ENCODE measurements at places on chromosomes 3 and 15.

- no peak for DNase-seq
These were observed 313.2 kb downstream of the POLQ start for GRCh38 chr3:121232309-121233225.

DNA sequence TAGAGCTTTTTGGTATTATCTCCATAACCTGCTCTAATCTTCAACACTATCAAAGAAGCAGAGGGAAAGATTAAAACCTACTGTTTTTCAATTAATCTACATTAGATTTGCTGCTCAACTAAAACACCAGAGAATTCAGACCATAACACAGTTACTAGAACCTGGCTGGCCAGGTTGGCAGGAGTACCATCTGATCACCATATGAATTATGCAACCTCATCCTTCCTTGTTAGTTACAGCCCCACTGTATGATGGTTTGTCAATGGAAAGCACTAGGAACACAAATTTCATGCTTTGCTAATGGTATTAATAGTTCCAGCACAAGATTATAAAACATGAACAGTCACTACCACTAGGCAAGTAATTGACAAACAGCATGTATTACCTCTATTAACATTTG lies 5.8 kb downstream of the NPHP3 start:
- DNase-seq, result no peak

DNA sequence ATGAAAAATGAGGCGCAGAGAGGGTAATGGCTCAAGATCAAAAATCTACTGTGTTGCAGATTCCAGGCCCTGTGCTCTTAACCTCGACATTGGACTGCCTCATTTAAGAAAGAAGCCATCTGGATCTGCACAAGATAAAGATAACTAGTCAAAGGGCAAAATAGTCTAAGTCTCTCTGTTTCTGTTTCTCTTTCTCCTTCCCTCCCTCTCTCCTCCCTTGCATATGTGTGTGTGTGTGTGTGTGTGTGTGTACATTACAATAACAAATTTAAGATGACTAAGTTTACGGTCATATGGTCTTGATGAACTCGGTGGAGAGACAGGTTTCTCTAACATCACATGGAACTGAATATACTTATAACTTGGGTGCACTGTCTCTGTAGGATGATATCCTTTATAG lies 69.2 kb downstream of the MEIS2 start:
- no peak for DNase-seq

GRCh38 chr3:42502429-42503250 lies at the start of gene VIPR1:
Gene VIPR1 (plus strand): TSS chr3:42502643. CDS start chr3:42502736, 93 bp downstream.
- DNase-seq, result peak; percentile 72

DNA sequence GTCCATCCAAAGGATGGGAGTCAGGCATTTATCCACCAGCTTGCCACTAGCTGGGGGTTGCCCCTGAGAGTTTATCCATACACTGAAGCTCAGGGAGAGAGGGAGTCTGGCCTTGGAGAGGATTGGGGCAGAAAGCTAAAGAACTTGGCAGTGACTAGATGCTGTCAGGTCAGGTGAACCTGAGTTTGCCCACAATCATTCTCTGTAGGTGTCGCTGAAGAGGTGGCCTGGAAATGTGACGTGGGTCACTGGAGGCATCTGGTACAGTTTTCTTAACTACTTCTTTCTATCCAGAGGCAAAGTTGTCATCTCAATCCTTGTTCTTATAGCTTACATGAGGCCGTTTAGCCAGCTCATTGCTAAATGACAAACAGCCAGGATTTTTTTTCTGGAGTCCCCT lies 298.0 kb upstream of the CTNNB1 start:
- no peak for DNase-seq

DNA sequence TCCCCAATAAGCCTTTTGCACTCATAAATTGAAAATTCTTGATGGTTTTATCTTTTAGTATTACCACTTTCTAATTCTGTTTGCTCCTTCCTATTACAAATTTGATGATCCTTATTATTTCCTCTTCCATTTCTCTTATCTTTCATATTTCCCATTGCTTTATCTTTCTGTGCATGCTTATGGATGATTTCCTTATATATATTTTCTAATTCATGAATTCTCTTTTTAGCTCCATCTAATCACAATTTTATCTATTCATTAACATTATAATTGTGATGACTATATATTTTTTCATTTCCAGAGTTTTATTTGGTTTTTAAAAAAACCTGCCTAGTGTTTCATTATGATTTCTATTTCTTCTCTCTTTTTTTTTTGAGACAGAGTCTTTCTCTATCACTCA lies 17.9 kb downstream of the FOXL2NB start:
- DNase-seq, result no peak

DNA sequence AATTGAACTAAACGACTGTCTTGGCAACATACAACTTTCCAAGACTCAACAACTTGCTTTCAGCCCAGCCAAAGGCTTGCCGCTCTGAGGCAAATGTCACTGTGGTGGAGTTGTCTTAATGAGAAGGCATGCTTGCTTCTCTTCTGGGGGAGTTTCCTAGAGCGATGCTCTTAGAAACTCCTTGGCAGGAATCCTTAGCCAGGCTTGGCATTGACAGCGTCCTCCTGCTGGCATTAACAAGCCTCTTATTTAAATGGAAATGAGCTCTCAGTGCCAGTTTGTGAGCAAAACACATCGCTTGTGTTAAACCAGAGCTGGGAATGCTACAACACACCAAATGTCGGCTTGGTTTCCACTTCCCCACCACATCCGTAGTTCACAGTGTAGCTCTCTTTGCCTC lies 265.5 kb upstream of the TPRG1 start:
- no peak for DNase-seq

DNA sequence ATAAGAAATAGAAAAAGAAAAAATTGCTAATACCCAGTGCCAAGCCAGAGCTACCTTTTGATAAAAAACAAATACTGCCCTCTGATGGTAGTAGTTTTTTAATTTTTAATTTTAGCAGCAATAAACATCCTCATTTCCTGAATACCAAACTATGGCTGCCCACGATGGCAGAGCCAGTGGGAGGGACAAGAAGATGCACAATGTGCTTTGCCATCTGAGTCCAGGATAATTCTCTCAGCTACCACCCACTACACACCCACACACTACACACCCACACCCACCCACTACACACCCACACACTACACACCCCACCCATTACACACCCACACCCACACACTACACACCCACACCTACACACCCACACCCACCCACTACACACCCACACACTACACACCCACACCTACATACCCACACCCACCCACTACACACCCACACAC lies 17.8 kb downstream of the CEP19 start:
- no peak for DNase-seq

GRCh38 chr15:40389824-40390595 lies 7.5 kb downstream of the KNSTRN start:
- no peak for DNase-seq

GRCh38 chr3:27521179-27521871 lies 37.1 kb upstream of the SLC4A7 start:
- no peak for DNase-seq

DNA sequence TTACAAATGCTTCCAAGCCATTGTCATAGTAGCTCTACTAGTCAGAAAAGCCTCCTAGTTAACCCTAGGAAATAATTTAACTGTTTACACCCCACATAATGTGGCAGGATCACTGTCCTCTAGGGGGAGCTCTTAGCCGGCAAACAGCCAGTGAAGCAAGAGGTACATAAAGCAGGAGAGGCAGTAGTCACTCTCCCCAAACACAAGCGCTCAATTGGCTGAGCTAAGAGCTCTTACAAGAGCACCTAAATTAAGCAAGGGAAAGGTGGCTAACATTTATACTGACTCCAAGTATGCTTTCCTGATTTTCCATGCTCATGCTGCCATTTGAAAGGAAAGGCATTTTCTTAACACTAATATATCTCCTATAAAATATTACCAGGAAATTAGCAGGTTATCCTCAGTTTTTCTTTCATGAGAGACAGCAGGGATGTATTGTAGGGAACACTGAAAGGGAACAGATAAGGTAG lies 37.6 kb downstream of the NCEH1 start:
- no peak for DNase-seq

- no peak for DNase-seq
These were observed 66.6 kb upstream of the UMPS start for GRCh38 chr3:124663690-124664089.

DNA sequence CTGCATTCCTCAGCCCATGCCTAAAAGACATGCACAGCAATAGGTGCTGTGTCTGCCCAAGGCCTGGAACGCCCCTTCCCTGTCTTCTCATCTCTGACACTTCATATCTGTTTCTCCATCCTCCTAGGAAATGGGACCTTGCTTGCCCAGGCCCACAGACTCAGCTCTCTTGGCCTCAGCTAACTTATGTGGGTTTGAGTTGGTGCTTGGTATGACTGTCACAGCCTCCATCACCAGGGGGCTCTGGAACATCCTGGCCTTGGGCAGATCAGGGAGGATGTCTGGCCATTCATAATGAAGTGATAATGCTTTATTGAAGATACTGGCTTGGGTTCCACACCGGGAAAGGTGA lies 156.7 kb upstream of the SMAD3 start:
- no peak for DNase-seq

- no peak for DNase-seq
These were observed 26.1 kb downstream of the LOXL1 start for GRCh38 chr15:73952171-73952912.

DNA sequence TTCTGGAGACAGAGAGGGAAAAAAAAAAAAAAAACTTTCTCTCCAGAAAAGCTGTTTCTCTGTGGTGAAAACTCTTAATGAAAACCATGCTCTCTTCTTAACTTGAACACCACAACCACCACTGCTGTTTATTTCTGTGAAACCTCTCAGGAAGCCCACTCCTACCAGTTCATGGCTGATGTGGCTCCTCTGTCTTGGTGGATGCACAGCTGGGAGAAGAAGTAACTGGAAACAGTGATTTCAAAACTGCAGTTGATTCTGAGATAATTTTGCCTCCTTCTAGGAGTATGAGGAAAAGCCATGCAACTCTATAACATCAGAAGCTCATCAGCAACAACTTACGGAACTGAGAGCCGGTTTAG lies 40.2 kb upstream of the PYGO1 start:
- no peak for DNase-seq

- no peak for DNase-seq
These were observed 553.1 kb upstream of the PPP2R3A start for GRCh38 chr3:135412475-135412874.

DNA sequence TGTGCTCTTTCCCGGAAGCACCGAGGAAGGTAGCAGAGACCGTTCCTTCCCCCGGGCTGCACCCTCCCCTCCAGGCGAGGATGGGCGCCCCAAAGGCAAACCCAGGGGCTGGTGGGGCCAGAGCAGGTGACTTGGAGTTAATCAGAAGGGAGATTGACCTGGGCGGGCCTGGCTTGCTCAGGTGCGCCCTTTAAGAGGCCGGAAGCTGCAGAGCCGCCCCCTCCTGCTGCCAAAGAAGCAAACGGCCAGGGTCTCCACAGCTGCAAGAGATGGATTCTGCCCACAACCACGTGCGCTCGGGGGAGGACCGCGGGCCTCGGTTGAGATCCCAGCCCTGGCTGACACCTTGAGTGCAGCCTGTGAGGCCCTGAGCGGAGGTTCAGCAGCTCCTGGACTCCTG lies 218.2 kb upstream of the NAALADL2 start:
- no peak for DNase-seq

- DNase-seq, result peak; percentile 33
These were observed 1.2 kb downstream of the MEX3B start for GRCh38 chr15:82044373-82045178.

- DNase-seq, result peak; percentile 51
These were observed at the start of gene DALRD3 for GRCh38 chr3:49017971-49018706. Gene DALRD3 (minus strand): TSS chr3:49018580. CDS start chr3:49018564, 16 bp downstream.

DNA sequence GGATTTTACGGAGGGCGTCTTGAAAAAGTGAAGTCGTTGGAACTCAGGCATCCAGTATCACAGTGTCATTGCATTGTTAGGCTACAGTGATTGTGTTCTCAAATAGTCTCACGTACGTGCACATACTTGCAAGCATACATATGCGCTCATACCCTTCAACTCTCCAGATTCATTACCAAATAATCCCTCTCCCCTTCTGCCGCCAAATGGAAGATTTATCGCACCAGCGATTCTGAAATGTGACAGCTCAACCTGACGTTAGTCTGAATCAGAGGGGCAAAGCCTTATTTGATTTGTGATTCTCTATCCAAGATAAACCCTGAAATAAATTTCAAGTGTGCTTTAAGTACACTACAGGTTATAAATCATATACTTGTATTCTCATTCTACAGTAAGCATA lies 119.4 kb downstream of the GADL1 start:
- DNase-seq, result no peak

- no peak for DNase-seq
These were observed 10.5 kb downstream of the ACOX2 start for GRCh38 chr3:58526515-58526957.

DNA sequence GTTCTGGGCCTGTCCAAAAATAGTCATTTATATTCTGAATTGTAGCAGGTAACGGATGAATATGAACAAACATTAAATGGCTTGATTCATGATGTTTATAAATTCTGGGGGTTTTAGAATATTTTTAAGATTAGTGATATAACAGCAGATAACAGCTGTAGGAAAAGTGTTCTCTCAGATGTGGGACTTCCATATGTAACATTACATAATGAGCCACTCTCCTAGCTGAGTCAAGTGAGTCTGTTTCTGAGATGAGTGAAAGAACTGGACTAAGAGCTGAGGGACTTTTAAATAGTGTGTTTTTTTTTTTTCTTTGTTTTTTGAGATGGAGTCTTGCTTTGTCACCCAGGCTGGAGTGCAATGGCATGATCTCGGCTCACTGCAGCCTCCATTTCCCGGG lies 13.9 kb downstream of the YEATS2 start:
- DNase-seq, result no peak

GRCh38 chr15:41585127-41586047 lies 26.4 kb downstream of the TYRO3 start:
- DNase-seq, result no peak

- DNase-seq, result no peak
These were observed 3.2 kb downstream of the CHST2 start for GRCh38 chr3:143122608-143123352.

DNA sequence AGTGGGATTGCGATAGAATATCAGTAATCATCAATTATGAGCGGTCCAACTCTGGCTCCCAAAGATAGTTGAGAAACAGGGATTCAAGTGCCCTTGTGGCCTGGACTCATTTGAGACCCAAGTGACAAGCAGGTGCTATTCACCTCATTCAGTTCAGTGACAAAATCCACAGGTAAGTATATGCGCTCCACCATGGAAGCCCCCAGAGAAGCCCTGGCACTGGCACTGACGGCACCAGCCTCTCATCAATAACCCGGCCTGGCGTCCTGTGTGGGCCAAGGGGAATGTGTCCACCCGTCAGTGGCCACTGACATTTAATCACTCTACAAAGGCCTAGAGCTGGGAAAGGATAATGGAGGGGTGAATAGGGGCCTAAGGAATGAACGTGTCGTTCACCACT lies 117.2 kb downstream of the ADCY5 start:
- no peak for DNase-seq

GRCh38 chr3:194310060-194310835 lies 40.9 kb downstream of the CPN2 start:
- DNase-seq, result no peak

DNA sequence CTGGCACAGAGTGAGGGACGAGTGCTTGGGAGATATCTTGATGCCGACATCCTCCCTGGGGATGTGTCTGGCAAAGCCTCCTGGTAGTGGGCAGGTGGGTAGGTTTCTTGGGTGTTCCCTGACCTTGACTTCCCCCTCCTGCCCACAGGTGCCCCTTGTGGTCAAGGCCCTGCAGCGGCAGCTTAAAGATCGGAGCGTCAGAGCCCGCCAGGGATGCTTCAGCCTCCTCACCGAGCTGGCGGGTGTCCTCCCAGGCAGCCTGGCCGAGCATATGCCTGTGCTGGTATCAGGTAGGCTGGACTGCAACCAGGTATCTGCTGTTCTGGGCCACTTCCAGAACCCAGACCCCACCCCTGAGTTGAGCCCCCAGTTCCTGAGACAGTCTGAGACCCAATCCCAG lies 19.2 kb downstream of the CAND2 start:
- no peak for DNase-seq

Data from activated naive CD4-positive, alpha-beta T cell (primary cell).